ENCODE measurements at places on chromosomes 3 and 15.

DNA sequence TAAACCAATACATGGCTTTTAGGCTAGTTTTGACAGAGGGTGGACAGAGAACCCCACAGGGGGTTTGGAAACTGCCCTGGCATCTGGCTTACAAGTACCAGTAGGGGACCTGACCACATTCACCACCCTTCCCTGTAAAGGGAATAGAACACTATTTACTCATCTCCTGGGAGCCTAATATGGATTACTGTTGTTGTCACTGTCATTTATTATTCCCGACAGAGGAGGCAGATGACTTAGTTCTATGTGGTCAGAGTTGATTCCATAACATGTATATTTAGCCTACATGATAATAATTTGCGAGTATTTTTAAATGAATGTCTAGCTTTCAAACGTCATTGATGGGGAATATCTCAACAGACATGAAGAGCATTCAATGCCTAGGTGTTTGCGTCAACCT is 15.9 kb downstream of the ZBTB38 start:
- DNase-seq = no peak

DNA sequence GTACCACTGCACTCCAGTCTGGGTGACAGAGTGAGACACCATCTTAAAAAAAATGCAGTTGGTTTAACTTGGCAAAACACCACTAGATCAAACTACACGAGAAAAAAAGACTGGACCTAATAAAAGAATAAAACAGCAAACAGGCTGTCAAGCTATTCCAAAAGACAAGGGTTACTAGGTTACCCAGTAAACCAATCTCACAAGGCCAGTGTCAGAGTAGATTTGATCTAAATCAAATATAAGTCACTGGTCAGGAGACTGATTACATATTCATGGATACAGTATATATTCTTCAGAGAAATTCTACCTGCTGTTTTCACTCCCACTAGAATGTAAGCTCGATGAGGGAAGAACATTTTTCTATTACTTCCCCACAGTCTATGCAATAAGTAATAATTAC is 2.5 kb upstream of the GANC start:
- no peak for DNase-seq

DNA sequence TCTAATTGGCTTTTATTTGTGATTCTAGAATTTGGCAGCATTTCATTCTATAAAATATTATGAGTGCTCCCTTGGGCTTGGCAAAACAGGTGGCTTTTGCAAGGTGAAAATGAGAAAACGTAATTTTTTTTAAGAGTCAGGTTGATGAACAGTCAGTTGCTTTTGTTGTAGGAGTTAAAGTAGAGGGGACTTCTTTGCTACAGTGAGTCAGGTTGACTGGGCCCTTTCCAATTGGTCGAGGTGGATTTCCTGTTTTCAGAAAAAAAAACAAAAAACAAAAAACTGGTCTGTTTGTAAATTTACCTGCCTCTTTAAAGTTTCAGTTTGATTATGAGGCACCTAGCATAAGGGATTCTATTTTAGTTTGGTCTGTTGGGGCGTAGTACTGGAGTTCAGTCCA is 1469.4 kb upstream of the GBE1 start:
- DNase-seq = no peak

- no peak for DNase-seq
These were observed 57.3 kb downstream of the LINGO1 start for GRCh38 chr15:77575203-77575934.

DNA sequence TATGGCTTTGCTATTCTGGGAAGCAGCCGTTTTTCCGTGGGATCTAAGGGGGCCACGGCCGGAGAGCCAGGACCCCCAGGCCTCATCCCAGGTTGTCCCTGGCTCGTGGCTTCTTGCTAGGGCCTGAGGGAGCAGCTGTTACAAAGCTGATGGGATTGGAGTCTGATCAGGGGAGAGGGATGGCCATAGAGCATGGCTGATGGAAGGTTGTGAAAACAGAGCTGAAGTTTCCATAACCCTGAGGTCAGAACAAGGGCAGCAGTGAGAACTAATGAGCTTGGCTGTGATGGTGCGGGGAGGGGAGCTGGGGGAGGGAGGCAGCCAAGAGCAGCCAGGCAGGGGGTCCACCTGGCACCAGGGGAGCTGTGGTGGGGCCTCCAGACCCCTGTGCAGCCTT is 63.0 kb downstream of the LINGO1 start:
- no peak for DNase-seq

DNA sequence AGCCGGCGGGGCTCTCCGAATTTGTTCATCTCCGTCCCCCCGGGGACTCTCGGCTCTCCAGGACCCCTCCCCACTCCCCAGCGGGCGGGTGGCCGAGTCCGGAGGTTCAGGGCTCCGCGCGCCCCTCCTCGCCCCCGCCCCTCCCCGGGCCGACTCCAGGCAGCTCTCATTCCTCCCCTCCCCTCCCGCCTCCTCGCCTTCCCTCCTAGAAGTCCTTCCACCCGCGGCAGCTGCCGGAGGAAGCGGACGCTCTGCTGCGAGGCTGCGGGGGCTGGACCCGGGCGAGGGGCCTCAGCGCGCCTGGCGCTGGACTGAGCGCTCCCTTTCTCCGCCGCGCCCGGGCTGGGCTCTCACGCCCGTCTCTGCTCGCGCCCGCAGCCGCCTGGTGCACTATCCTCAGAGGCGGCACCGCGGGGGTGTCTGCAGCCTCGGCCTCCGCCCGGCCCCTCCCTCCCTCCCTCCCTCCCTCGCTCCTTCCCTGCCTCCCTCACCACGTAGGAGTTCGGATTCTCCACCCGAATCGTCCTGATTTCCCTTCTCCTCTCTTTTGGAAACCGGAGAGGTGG is at the start of gene ROBO2:
Gene ROBO2, plus strand, starts transcription at position 494 of the 566 bp plus-strand sequence. CDS start 687 bp downstream, outside the sequence.
- peak; percentile 84 for DNase-seq

- DNase-seq = no peak
These were observed 116.1 kb downstream of the ANP32A start for GRCh38 chr15:68704496-68705021.

DNA sequence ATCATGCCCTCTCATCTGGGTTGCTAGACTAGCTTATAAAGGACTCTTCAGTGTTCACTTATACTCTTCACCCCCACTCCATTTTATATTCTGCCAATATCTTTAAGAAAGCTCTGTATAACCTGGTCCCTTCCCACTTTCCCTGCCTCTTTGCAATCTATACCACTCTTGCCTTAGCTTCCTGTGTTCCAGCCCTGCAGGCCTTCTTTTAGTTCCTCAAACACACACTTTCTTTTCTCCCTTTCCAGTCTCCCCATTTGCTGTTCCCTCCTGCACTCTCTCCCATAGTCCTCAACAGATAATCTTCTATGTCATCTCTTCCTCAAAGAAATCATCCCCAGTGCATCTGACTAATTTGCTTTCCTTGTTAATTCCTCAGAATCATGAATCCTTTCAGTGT is 28.7 kb downstream of the SENP8 start:
- DNase-seq = no peak

GRCh38 chr3:108602249-108602934 is 12.9 kb downstream of the DZIP3 start:
- DNase-seq = peak; percentile 54

GRCh38 chr3:134092208-134092701 is 62.5 kb upstream of the SLCO2A1 start:
- DNase-seq = no peak

DNA sequence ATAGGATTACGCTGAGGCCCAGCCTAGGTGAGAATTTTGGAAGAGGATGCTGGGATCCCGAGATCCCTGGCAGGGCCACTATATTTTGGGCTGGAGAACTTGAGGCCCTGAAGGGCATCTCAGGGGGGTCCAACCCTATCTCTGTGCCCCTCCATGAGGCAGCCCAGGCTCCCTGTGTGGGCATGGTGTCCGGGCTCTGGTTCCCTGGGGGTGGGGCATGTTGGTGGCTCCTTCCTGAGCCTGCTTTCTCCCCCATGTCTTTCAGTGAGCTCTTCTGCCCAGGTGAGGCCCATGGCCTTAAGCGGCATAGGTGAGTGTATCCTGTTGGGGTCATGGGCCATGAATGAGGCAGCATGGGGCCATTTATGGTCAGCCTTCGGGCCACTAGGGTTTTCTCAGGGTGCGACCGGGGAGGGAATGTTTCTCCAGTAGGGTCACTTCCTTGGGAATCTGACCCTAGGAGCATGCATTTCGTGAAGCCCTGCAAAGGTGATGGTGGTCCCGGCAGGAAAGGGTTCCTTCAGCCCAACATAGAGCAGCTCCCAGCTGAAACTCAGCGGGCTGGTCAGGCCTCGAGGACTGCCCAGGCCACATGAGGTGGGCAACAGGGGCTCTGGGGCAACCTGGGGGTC is 191.3 kb downstream of the UBE3A start:
- DNase-seq = no peak

GRCh38 chr3:2392981-2393380 is 294.3 kb downstream of the CNTN4 start:
- no peak for DNase-seq

- no peak for DNase-seq
These were observed 6.7 kb downstream of the BCL2L10 start for GRCh38 chr15:52105846-52106245.

DNA sequence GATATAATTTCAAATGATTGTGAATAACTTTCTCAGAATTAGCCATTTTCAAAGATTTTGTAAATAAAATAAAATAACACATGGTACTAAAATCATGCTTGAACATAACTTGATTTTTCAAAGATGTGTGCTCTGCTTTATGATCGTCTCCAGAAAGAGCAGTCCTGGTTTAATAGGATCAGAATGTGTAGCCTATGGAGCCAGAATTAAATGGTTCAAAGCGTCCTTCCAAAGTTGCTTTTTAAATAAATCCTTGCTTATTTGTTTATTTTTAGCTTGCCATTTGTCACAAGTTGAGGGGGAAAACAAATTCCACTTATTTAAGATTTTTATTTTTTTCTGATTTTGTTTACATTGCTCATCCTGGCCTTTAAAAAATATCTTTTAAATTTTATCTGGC is 123.7 kb upstream of the SPRED1 start:
- no peak for DNase-seq

GRCh38 chr3:153463895-153464294 is 301.9 kb downstream of the RAP2B start:
- no peak for DNase-seq

- no peak for DNase-seq
These were observed 81.5 kb downstream of the CHST2 start for GRCh38 chr3:143201045-143201444.

GRCh38 chr15:79598639-79599038 is 166.5 kb downstream of the MINAR1 start:
- DNase-seq = no peak

GRCh38 chr3:36814066-36814717 is 49.8 kb upstream of the DCLK3 start:
- no peak for DNase-seq

DNA sequence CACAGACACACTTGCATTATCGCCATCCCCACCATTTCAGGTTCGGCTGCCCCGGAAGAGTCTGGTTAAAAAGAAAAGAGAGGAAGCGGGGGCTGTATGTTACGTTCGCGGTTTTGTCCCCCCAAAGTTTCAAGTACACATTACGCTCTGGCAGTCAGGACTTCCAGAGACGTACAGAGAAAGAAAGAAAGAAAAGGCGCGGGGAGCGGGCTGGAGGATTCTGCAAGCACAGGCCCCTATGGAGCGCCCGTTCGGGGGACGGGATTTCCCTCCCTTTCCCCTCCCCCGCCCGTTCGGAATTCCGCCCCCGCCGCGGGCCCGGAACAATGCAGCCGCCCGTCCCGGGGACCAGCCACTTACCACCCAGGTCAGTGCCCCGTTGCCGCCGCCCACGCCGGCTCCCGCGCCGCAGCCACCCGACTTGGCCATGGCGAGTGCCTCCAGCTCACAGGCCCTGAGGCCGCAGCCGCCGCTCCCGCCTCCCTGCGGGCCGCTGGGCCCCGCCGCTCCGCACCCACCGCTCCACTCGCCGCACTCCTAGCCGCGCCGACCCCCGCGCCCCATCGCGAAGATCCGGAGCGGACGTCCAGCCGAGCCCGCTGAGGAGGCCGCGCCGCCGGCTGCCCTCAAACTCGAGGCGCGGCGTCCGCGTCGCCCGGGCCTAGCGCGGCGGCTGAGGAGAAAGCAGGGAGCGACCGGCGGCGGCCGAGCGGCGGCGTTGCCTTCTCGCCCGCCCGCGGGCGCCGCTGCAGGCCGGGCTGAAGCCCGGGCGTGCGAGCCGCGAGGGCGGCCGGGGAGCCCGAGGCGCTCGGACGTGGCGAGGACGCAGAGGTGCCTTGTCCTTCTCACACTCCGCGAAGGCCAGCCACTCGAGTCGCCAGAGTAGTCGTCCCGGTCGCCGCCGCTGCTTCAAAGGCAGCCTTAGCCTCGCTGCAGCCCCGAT is 567 bp downstream of the TOP2B start:
- peak; percentile 72 for DNase-seq

- peak; percentile 36 for DNase-seq
These were observed 273.0 kb downstream of the DIPK2A start for GRCh38 chr3:144244662-144245061.

DNA sequence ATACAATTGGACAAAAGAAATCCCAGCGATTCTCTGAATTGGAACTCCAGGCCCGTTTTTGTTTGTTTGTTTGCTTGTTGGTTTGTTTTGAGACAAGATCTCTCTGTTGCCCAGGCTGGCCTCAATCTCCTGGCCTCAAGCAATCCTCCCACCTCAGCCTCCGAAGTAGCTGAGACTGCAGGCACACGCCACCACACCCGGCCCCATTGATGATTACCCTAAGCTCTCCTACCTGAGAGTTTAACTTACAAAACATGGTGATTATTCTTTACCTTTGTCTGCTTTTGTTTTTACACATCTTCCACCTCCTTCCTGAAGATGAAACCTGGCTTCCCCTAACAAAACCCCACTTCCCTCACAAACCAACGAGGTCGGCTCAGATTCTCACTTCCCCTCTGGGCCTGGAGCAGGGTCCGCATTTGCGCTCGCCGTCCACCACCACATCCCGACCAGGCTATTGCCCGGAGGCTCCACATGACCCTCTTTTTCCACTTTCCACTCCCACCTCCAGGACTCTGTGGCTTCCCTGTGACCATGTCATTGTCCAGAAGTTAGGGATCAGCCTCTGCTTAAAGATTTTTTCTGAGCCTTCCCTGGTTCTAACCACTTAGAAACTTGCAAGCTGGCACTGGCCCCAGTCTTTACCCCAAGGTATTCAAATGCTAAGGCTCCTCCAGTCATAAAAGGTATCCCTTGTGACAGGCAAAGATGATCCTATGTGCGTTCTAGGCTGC is 14.8 kb downstream of the KLHL6 start:
- no peak for DNase-seq

- DNase-seq = no peak
These were observed 30.3 kb downstream of the ROBO1 start for GRCh38 chr3:79737530-79737929.

DNA sequence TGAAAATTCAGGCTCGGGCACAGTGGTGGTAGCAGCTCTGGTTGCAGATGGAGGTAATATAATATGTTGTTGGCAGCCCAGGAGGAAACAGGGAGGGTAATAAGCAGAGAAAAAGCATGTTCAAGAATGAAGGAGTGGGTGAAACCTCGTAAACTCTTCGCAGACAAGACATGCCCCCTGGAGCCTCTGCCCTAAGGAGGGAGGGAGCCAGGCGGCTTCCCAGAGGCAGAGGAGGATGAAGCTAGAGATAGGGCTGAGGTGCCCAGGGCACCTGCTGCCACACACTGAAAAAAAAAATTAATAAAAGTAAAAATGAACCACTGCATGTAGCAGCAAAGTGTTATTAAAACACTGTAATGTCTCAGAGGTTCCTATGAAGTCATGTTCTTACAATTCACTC is 137.3 kb downstream of the FOXP1 start:
- DNase-seq = no peak

GRCh38 chr3:16290827-16291196 is 25.8 kb downstream of the OXNAD1 start:
- DNase-seq = no peak

Measured in GM23338 (cell line).